Activated CD4-positive, CD25-positive, alpha-beta regulatory T cell (primary cell): ENCODE measurements at places on chromosomes 11 and 22.

DNA sequence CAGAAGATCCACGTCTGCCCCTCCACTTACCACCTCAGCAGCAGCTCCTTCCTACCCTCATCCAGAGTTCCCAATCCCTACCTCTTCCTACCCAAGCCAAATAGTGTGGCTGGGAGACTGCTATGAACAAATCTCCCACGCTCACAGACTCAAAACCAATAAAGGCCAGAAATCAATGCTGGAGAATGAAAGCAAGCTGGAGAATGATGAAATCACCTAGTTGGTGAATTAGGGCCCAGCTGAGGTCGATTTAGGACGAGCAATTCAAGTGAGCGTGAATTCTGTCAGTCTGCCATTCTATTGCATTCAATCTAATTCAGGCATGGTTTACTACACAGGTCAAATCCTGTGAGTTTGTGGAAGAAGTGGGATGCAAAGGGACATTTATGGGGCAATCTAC is 22.5 kb downstream of the COMMD9 start:
- DNase-seq: no peak

- DNase-seq: no peak
Observed at GRCh38 chr11:45928535-45929215, 6.2 kb downstream of the LARGE2 start.

- DNase-seq: no peak
Observed at GRCh38 chr11:13366266-13367026, 88.9 kb downstream of the BMAL1 start.

DNA sequence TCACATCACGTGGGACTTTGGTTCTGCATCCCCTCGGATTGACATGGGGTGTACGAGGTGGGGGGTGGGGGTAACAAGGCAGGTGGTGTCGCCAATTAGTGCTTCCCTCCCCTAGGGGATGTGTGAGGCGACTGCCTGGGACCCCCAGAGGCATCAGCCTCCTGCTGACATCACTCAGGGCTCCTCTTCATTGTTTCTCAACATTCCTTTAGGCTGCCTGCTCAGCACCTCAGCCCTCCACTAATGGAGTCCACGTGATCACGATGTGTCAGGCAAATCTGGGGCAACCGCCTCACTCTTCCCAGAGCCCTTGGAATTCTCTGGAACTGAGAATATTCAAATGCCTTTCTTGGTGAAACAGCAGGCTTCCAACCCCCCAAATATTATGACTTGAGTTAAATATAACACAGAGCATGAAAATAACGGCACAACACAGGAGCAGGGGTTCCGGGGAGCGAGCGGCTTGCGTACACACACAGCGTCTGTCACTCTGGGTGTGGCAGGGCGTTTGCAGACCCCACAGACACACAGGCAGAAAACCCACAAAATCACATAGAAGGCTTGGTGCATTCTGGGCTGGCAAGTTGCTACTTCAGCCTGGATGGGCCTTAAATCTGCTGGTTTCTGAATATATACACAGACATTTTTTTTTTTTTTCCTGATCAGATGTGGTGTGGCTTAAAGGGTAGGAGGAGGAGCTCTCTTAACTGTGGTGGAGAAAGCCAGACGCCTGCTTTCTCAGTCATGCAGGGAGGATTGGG is 170.1 kb upstream of the CADM1 start:
- no peak for DNase-seq

- DNase-seq: no peak
Observed at GRCh38 chr11:72070491-72070890, 9.9 kb downstream of the NUMA1 start.

DNA sequence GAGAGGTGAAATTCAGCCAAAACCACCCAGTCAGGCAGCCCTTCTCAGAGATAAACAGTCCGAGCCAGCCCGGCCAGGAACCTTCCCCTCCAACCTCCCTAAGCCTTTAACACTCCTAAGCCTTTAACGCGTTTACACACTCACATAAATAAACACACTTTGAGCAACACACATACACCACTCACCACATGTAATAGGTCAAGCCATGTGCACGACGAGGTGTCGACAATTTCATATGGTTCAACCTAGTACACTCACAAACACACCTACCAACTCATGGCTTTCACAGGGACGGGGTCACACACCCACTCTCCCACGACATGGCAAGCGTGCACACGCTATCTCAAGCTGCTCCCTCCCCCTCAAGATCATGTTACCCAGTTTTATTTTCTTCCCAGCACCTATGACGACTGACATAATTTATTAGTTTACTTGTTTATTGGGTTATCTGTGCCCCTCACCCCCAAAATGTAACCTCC is 15.5 kb downstream of the SLC43A1 start:
- no peak for DNase-seq

DNA sequence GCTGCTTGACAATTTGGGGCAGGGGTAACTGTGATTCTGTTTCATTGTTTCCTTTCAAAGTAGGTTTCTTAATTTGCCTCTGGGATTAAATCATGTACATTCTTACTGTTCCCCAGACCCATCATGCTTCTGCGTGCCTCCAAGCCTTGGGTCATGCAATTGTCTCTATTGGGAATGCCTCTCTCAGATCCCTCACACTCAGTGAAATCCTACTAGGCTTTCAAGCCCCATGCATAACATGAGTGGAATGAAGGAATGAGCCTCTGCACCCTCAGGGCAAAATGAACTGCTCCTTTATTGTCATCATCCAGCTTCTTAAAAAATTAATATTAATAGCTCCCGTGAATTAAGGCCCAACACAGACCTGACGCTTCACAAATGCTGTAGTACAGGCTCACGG is 381.7 kb downstream of the TENM4 start:
- no peak for DNase-seq

DNA sequence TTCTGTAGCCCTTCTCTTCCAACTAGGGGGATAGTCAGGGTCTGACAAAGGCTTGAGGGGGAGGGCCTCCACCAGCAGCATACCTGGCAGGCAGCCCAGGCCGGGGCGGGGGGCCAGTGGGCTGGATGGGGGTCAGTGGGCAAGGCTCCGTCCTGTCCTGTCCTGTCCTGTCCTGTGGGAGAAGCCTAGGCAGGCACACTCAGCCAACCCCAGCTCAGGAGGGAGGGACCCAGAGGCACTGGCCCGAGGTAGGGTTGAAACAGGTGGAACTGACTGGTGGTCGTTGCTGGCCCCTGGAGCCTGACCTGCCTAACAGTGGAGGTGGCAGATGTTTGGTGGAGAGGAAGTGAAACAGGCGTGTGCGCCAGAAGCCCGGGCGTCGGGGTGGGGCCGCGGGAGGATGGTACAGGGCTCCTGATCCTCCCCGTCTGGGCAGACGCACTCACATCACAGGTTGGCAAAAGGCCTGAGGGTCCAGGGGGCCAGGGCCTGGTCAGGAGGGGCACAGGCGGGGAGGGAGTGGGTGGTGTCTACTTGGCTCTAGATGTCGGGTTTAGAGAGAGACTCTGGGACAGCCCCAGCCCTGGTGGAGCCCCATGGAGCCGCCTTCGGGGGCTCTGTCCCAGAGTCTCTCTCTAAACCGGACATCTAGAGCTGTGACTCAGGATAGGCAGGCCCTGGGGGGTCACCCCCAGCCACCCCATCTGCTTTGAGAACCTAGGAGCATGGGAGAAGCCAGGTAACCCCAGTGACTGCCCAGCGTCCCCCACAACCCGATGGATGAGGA is 32.5 kb upstream of the GRAMD4 start:
- no peak for DNase-seq

- DNase-seq: no peak
Observed at GRCh38 chr11:61645179-61645868, 34.9 kb upstream of the DAGLA start.

DNA sequence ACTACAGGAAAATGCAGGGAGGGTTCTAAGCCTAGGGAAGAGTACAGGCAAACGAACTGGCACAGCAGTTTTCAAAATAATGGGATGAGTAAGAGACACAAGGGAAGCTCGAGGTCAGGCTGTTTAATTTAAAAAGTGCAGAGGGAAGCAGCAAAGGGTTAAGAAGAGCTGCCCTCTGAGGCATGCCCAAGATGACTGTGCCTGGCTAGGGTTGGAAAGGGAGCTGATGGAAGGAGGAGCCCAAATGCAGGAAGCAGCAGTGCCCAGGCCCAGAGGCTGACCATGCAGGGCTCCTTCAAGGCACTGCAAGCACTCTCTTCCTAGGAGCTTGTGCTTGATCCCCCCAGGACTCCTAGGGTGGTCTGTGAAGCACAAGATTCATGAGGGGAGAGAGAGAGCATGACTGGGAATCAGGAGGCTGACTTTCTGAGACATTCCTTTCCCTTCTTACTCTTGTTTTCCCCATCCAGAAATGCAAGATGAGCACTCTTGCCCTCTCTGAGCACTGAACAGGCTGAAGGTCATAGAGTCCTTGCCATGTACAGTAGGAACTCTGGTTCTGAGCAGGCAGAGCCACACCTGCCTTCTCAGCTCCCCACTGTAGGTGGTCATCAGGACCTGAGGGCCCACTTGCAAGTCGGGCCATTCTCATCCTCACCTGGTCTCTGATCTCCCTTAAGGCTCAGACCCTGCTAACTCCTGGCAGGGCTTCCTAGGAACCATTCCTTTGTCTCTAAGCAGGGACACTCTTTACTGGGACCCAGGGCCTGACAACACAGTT is 46.7 kb upstream of the DRD2 start:
- no peak for DNase-seq

- no peak for DNase-seq
Observed at GRCh38 chr11:17259519-17259918, 17.0 kb upstream of the NUCB2 start.

- no peak for DNase-seq
Observed at GRCh38 chr11:43418197-43418596, 59.5 kb downstream of the TTC17 start.

GRCh38 chr22:17234144-17234623 is 14.9 kb upstream of the ADA2 start:
- DNase-seq: no peak

- DNase-seq: no peak
Observed at GRCh38 chr11:131922220-131922619, 551.8 kb downstream of the NTM start.

- no peak for DNase-seq
Observed at GRCh38 chr11:94974178-94974577, 669 bp downstream of the KDM4D start.

- no peak for DNase-seq
Observed at GRCh38 chr11:64604458-64605243, 13.6 kb downstream of the SLC22A12 start.

DNA sequence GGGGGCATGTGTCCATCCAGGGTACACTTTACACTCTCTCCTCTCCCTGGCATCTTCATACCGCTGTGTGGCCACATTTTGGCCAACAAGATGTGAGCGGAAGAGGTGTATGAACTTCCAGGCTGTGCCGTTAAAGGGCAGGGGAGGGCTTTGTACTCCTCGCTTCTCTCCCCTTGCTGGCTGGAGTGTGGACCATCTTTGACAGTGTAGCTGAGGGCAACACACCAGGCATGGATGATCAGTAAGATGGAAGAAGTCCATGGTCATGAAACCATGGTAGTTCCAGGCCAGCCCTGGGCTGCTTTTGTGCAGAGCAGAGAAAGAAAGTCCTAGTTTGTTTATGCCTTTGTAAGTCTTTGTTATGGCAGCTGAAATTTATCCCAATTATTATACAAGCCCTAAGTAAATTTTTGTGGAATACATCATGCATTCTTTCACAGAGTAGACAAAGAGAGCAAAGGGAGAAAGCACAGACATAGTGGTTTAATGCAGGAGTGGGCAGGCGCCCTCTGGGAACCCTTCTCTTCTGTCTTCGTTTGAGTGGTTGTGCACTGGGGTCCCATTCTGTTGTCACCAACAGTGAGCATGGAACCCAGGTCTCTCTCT is 70.4 kb downstream of the FBXO7 start:
- no peak for DNase-seq
